Renal cortical epithelial cell (primary cell): ENCODE measurements at places on chromosomes 5 and 9. TPM values are rescaled to one million over a fixed set of nuclear protein-coding genes. Genes with fewer than 3 reads are reported as not detected.

PPP2R2B gene
- total RNA-seq, result 0.25 and 1.2 TPM in 2 replicates

PCDHA13 gene
- 0.69 and 2.2 TPM in 2 replicates for total RNA-seq

RAD50 gene
- 17.4 and 58.0 TPM in 2 replicates for total RNA-seq

MAMDC2 gene
- 32.9 and 39.1 TPM in 2 replicates for total RNA-seq

GABBR2 gene
- 0.17 TPM in 1 of 2 replicates, not detected in the other for total RNA-seq

OR2V1 gene
- total RNA-seq, result not detected in 2 replicates
